Tibial artery (tissue), 4 donors: ENCODE measurements at places on chromosomes 11 and 22.
A peak's percentile ranks its signal among the peaks of the same experiment; 100 is the strongest.

DNA sequence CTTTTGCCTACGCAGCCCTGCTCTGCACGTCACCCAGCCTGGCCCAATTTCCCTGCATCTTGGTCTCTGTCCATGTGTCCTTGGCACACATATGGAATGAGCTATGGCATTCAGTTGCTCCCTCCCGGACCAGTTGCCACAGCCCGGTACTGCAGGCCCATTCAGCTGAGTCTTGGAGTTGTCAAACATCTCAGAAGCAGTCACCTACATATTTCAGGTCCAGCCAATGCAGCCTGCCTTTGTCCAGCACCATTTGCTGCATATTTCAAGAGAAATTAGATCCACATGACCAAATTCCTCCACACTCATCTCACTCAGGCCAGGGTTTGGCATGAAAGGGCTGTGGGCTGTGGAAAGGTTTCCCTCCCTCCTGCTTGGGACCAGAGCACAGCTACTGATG, 76.8 kb downstream of the MN1 start:
- no peaks in the 10 kb centered on the region for H3K36me3 ChIP-seq
- H3K4me1 ChIP-seq, result peaks cover 28% of the 10 kb centered on the region
- H3K27me3 ChIP-seq, result no peaks in the 10 kb centered on the region
- H3K4me3 ChIP-seq, result no peak overlapping the region
- DNase-seq, result no peak
- no peak overlapping the region for H3K27ac ChIP-seq

DNA sequence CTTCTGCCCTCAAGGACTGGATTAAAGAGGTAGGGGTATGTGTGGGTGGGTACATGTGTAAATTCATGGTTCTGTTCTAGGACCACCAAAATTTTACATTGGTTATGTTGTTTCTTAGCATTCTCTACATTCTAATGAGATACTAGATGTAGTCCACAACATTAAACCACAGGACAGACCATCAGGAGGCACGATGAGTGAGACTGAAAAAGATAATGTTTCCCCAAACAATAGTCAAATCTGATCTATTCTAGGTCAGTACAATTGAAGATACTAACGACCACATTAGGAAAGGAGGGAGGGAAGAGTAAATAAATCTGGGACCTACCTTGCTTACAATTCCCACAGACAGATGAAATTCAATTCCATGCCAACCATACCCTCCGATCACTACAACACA, 42.2 kb downstream of the MRTFA start:
- H3K4me3 ChIP-seq, result no peak overlapping the region
- no peak for DNase-seq
- no peaks in the 10 kb centered on the region for H3K36me3 ChIP-seq
- H3K4me1 ChIP-seq, result no peaks in the 10 kb centered on the region
- H3K27ac ChIP-seq, result no peak overlapping the region
- H3K27me3 ChIP-seq, result no peaks in the 10 kb centered on the region

DNA sequence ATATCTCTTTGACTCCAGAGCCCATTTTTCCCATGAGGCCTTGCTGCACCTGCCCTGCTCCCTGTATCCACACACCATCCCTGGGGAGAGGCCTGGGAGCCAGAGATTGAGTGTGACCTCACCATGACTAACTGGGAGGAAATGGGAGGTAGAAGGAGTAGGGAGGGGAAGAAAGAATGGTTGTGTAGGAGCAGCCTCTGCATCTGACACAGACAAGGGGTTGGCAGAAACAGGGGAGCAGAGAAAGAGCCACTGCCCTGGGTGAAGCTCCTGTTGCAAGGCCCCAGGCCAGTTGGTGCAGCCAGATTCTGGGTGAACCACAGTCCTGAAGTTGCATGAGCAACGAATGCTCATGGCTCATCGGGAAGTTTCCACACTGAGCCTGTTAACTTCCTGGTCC, 32.4 kb downstream of the POU2F3 start:
- no peaks in the 10 kb centered on the region for H3K4me1 ChIP-seq
- no peaks in the 10 kb centered on the region for H3K36me3 ChIP-seq
- peaks cover 20% of the 10 kb centered on the region for H3K27me3 ChIP-seq
- H3K27ac ChIP-seq, result no peak overlapping the region

- DNase-seq, result no peak
- H3K27me3 ChIP-seq, result peaks cover 11% of the 10 kb centered on the region
- H3K4me3 ChIP-seq, result no peak overlapping the region
- no peak overlapping the region for H3K27ac ChIP-seq
- no peaks in the 10 kb centered on the region for H3K36me3 ChIP-seq
These were observed 156.4 kb downstream of the TTC17 start for GRCh38 chr11:43515090-43515489.

DNA sequence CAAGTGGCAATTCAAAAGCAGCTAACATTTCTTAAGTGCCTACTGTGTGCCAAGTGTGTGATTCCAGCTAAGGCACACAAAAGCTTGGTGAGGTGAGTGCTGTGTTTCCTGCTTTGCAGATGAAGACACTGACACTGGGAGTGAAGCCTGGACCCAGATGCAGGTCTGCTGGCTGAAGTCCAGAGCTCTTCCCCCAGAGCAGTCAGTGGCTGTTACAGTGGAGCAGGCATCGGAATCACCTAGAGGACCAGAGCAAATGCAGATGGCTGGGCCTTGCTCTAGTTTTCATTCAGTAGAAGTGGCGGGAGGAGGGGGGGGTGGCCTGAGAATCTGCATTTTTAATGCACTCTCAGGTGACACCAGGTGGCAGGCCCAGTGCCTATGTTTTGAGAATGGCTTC, 342.3 kb downstream of the CADM1 start:
- H3K4me3 ChIP-seq, result no peak overlapping the region
- no peaks in the 10 kb centered on the region for H3K36me3 ChIP-seq
- H3K27me3 ChIP-seq, result peaks cover 24% of the 10 kb centered on the region
- H3K27ac ChIP-seq, result no peak overlapping the region
- H3K4me1 ChIP-seq, result no peaks in the 10 kb centered on the region
- no peak for DNase-seq

GRCh38 chr11:1231396-1232020, 8.6 kb downstream of the MUC5B start:
- peak; percentile 51 for DNase-seq
- H3K4me3 ChIP-seq, result no peak overlapping the region
- no peaks in the 10 kb centered on the region for H3K36me3 ChIP-seq
- no peaks in the 10 kb centered on the region for H3K4me1 ChIP-seq

DNA sequence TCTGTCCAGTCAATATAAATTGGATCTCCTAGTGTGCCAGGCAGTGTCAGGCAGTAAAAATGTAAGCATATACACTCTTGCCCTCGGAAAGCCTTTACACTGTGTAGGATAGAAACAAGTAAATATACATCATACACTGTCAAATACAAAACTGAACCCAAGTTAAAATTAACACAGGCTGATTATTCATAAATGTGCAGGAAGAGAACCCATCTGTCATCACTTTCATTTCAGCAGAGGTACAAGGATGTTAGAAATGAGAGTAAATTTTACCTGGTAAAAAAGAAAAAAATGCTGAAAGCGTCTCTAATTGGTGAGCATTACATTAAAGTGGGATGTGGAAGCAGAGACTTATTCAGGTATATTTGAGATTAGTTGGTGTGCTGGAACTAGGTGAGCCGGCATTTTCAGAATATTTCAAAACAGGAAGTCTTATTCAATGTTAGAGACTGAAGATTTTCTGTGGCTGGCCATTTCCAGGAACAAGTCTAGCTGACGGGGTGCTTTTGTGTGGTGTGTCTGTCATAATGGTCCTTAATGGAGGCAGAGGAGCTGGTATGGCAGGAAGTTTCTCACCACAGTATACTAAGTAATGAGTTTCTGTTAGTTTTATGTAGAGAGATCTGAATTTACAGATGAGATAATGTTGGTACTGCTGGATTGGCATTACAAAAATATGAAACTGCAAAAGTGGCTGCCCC, 192.6 kb downstream of the CASP12 start:
- H3K4me1 ChIP-seq, result no peaks in the 10 kb centered on the region
- DNase-seq, result peak; percentile 55
- H3K27me3 ChIP-seq, result no peaks in the 10 kb centered on the region

DNA sequence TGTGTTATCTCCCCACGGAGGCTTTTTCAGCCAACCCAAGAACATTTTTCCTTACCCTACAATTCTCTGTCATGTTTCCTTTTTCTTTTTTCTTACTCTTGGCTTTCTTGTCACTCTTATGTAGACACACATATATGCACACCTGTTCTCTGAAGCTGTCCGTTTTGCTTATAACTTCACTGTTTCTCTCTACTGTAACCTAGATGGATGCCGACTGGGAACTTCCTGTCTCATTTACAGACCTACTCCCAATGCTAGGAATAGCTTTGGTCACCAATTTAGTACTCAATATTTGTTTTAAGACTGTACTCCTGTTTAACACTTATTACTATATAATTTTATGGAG, 9.9 kb upstream of the CASP12 start:
- no peaks in the 10 kb centered on the region for H3K4me1 ChIP-seq
- no peak for DNase-seq
- H3K27me3 ChIP-seq, result no peaks in the 10 kb centered on the region
- no peaks in the 10 kb centered on the region for H3K36me3 ChIP-seq

GRCh38 chr22:39361496-39361895, 11.7 kb downstream of the SYNGR1 start:
- no peak for DNase-seq
- no peak overlapping the region for H3K4me3 ChIP-seq
- no peaks in the 10 kb centered on the region for H3K36me3 ChIP-seq
- no peaks in the 10 kb centered on the region for H3K27me3 ChIP-seq
- H3K4me1 ChIP-seq, result no peaks in the 10 kb centered on the region
- no peak overlapping the region for H3K27ac ChIP-seq

- no peak for DNase-seq
- H3K36me3 ChIP-seq, result peaks cover 36% of the 10 kb centered on the region
- H3K27ac ChIP-seq, result no peak overlapping the region
These were observed 75.1 kb downstream of the BMAL1 start for GRCh38 chr11:13352711-13353110.

DNA sequence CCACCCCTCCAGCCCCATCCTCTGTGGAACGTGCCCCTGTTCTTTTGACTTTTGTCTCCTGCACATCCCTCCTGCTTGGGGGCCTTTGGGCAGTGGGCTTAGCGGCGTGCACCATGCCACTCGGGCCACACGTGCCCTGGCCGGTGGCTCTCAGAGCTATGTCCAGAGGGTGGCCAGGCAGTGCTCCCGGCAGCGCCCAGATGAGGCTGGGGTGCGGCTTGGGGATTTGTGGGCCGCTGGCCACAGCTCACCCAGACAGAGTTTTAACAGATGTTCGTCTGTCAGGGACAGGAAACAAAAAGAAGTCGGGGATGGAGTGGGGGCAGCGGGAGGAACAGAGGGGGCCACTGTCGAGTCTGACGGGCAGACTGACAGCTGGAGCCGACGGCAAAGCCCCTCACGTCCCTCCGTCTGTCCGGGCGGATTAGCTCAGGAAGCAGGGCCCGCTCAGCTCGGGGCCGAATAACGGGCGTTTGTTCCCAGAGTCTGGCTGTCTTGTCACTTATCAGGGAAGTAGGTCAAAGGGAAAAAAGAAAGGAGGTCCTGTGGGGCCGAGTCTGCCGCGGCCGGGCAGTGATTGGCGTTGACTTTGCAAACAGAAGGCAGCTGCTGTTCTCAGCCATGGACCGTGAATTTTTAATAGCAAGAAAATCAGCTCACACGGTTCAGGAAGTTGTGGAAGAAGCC, 61.6 kb downstream of the LRP5 start:
- H3K4me1 ChIP-seq, result peaks cover 17% of the 10 kb centered on the region
- peak overlapping the region; percentile 27 for H3K4me3 ChIP-seq
- H3K36me3 ChIP-seq, result peaks cover 11% of the 10 kb centered on the region
- DNase-seq, result peak; percentile 68
- H3K27me3 ChIP-seq, result no peaks in the 10 kb centered on the region

GRCh38 chr11:17921659-17922415, 91.0 kb downstream of the SERGEF start:
- H3K27ac ChIP-seq, result no peak overlapping the region
- no peaks in the 10 kb centered on the region for H3K4me1 ChIP-seq
- no peak overlapping the region for H3K4me3 ChIP-seq
- DNase-seq, result peak; percentile 35

- peaks cover 64% of the 10 kb centered on the region for H3K4me1 ChIP-seq
- peaks cover 29% of the 10 kb centered on the region for H3K36me3 ChIP-seq
- peak overlapping the region; percentile 82 for H3K4me3 ChIP-seq
- H3K27ac ChIP-seq, result peak overlapping the region; percentile 91
- no peaks in the 10 kb centered on the region for H3K27me3 ChIP-seq
- DNase-seq, result no peak
These were observed 737 bp downstream of the RBM4 start for GRCh38 chr11:66639066-66639813.

DNA sequence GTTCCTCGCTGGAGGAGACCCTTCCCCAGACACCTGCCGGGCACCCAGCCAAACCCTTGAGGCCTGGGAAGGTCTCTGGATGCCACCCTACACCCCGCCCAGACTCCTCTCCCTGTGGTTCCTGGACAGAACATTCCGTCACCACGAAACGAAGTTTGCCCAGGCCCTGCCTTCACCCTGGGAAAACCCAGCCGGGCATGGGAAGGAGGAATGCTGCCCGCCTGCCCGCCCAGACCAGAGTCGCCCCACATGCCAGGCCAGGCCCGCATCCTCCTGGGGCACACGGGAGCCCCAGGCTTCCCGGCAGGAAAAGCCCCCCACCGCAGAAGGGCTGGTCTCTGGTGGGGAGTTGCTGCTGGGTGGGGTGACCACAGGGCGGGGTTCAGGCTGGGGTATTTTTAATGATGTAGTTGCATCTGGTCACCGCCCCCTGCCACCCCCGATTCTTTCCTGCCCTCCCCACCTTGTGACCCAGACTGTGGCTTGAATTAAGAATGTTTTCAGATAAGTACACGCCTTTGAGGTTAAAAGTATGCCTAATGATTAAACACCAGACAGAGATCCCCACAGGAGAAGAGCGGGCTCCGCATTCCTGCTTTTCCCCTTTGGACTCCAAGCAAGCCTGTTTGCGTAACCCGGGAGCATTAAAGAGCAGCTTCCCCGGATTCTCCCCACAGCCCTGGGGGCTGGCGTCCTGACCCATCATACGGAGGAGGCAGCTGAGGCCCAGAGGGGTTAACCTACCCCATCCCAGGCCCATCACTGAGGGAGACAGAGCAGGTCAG, 44.6 kb upstream of the PPARA start:
- no peak overlapping the region for H3K4me3 ChIP-seq
- H3K27ac ChIP-seq, result peak overlapping the region; percentile 78
- peaks cover 100% of the 10 kb centered on the region for H3K4me1 ChIP-seq
- no peaks in the 10 kb centered on the region for H3K27me3 ChIP-seq
- DNase-seq, result peak; percentile 83

- H3K4me3 ChIP-seq, result no peak overlapping the region
- peaks cover 15% of the 10 kb centered on the region for H3K27me3 ChIP-seq
- no peak for DNase-seq
- H3K4me1 ChIP-seq, result no peaks in the 10 kb centered on the region
- H3K36me3 ChIP-seq, result no peaks in the 10 kb centered on the region
- H3K27ac ChIP-seq, result no peak overlapping the region
These were observed 19.6 kb upstream of the MOGAT2 start for GRCh38 chr11:75697906-75698581.

DNA sequence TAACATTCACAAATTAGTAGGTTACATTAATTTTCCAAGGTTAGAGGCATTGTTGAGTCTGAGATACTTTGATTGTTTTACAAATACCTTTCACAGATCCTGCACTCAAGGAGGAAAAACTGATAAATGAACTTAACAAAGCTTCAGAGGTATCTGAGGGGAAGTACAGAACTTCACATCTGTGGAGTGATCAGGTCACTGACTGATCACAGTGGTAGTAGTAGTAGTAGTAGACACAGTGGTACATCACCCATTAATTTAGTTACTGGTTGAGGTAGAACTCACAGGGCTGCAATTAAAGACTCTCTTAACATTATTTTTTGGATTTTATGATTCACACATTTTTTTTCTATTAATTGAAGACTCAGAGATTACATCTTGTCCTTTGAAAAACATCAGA, 56.7 kb downstream of the DCUN1D5 start:
- no peak for DNase-seq
- no peak overlapping the region for H3K4me3 ChIP-seq
- no peaks in the 10 kb centered on the region for H3K27me3 ChIP-seq
